ENCODE measurements at places on chromosomes 7 and 10.

DNA sequence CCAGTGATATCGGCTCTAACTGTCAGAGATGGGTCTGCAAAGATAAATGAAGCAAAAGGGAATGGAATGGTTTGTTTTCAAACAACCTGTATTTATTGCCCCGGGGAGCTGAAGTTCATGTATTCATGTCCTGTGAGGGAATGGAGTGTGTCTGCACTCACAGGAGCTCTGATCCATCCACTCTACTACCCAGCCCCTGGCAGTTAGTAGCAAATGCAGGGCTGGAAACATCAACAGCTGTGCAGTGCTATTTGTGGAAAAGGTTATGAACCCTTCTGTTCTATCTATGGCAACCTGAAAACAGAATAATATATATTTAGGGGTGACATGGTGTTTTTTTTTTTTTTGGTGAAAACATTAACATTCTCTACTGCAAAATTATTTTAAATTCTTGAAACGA is 9.8 kb downstream of the AGR2 start:
- DNase-seq, result no peak

GRCh38 chr7:17940951-17941431 is 697 bp upstream of the SNX13 start:
- DNase-seq, result peak; percentile 18

DNA sequence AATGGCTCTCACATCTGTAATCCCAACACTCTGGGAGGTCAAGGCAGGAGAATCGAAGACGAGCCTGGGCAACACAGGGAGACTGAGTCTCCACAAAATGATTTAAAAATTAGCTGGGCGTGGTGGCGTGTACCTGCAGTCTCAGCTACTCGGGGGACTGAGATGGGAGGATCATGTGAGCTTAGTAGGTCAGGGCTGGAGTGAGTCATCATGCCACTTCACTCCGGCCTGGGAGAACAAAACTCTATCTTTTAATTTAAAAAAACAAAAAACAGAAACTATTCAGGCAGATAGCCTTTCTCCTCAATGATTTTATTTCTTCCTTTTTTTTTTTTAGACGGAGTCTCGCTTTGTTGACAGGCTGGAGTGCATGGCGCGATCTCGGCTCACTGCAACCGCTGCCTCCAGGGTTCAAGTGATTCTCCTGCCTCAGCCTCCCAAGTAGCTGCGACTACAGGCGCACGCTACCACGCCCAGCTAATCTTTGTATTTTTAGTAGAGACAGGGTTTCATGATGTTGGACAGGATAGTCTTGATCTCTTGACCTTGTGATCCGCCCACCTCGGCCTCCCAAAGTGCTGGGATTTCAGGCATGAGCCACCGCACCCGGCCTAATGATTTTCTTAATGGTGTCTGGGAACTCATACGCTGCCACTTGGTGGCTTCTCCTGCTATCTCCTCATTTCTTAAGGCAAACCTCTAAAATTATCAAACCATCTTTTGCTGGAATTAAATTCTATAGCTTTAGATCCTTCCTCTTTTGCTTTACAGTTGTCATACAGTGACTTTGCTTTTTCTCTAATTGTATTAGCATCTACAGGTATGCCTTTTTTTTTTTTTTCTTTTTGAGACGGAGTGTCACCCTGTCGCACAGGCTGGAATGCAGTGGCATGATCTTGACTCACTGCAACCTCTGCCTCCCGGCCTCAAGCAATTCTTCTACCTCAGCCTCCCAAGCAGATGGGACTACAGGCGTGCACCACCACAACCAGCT is 22.9 kb downstream of the SRPK2 start:
- DNase-seq, result peak; percentile 41

- no peak for DNase-seq
Observed at GRCh38 chr7:32206987-32207386, 136.8 kb upstream of the PDE1C start.

- peak; percentile 96 for DNase-seq
Observed at GRCh38 chr10:33152146-33152545, 182.3 kb downstream of the NRP1 start.

- DNase-seq, result no peak
Observed at GRCh38 chr7:150314639-150315239, 8.4 kb upstream of the LRRC61 start.

All from cardiac fibroblast (primary cell).